Activated T-cell treated with anti-CD3 and anti-CD28 coated beads, Interleukin-2, amount 50 U/mL, for 48 hours (primary cell): ENCODE measurements at places on chromosomes 16 and 17.

DNA sequence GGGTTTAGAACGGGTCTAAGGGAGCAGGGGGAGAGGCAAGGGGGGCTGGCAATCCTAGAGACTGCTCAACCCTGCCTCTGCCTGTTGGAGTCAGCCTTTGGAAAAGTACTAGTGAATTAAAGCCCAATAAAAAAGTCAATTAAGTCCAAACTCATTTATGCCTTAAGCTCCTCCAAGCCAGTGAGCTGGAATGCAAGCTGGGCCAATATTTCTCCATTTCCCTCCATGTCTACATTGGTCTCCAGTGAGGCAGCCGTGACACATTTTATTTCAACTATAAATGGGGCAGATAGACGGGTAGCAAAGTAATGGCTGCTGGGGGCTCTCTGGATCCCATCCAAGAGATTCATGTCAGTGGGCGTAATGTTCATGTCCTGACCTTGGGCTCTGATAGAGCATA lies 144.0 kb downstream of the SPACA3 start:
- DNase-seq, result no peak

DNA sequence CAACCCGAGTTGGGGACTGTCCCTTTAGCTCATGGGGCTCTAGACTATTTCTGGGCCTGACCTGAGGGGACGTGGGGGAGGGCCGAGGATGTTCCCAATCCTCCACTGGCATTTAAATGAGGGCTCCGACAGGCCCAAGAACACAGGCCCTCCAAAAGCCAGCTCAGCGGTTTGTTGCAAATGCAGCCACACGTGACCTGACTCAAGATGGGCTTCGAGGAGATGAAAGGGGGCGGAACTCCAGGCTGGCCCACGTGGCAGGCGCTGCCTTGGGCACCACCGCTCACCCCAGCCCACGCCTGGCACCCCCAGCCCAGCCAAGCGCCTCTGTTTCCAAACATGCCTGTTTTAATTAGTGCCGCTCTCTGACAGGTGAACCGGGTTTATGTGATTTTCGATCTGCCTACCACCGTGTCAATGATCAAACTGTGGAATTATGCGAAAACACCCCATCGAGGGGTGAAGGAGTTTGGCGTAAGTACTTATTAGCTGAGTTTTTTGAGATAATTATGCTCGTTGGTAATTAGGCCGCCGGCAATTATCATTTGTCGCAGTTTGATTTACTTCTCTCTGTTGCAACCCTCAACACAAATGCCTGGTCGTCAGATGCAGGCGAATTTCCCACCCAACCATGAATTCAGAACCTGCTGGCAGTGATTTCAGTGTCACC lies 226.7 kb downstream of the KATNIP start:
- DNase-seq, result no peak

DNA sequence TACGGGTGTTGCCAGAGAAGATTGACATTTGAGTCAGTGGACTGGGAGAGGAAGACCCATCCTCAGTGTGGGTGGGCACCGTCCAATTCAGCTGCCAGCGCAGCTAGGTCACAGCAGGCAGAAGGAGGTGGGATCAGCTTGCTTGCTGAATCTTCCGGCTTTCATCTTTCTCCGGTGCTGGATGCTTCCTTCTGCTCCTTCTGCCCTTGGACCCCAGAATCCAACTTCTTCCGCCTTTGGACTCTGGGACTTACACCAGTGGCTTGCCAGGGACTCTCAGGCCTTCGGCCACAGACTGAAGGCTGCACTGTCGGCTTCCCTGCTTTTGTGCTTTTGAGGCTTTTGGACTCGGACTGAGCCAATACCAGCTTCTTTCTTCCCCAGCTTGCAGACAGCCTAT lies 46.1 kb upstream of the RPL38 start:
- no peak for DNase-seq

DNA sequence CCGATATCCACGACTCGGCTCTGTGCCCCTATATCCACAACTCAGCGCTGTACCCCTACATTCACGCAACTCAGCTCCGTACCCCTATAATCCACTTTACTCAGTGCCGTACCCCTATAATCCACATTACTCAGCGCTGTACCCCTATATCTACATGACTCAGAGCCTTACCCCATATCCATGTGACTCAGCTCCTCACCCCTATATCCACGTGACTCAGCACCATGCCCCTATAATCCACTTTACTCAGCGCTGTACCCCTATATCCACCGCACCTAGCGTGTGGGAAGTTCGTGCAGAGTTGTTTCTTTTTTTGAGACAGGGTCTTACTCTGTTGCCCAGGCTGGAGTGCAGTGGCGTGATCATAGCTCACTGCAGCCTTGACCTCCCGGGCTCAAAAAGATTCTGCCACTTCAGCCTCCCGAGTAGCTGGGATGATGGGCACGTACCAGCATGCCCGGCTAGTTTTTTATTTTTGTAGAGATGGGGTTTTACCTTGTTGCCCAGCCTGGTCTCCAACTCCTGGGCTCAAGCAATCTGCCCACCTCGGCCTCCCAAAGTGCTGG lies 17.4 kb downstream of the CYB5D2 start:
- DNase-seq, result no peak

- DNase-seq, result no peak
These were observed 388.4 kb upstream of the CDH11 start for GRCh38 chr16:65510241-65510640.

- no peak for DNase-seq
These were observed 10.6 kb upstream of the RHBDF2 start for GRCh38 chr17:76511668-76512365.

- DNase-seq, result no peak
These were observed 17.4 kb downstream of the GLIS2 start for GRCh38 chr16:4333308-4333638.

GRCh38 chr16:68434624-68435210 lies 13.6 kb downstream of the SMPD3 start:
- DNase-seq, result no peak

DNA sequence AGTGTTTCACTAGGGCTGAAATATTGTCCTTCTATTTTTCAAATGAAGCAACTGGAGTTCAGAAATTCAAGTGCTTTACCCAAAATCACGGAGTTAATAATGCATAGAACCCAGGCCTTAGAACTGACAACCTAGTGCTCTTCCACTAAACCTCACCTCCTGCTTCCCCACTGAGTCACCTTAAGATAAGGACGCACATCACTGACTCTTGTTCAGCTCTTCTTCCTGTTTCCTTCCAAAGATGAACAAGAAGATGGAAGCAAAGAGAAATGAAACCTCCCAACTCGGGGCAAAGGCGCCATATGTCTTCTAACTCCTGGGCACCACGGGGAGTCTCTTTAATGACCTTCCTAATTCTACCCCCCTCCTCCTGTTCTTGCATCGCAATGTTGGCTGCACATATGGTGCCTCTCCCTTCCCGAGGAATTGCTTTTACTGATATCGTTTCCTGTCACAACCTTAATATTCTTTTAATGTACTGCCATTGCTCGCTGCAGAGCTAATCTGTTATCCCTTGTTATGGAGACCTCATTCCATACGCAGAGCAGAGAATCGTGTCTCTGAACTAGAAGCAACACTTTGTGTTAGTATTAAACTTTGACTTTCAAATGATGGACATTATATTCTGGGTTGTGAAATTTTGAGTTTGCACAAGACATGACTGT lies 591.4 kb downstream of the TMEM114 start:
- DNase-seq, result no peak

- no peak for DNase-seq
These were observed 314.4 kb downstream of the PMP22 start for GRCh38 chr17:14950686-14951085.

DNA sequence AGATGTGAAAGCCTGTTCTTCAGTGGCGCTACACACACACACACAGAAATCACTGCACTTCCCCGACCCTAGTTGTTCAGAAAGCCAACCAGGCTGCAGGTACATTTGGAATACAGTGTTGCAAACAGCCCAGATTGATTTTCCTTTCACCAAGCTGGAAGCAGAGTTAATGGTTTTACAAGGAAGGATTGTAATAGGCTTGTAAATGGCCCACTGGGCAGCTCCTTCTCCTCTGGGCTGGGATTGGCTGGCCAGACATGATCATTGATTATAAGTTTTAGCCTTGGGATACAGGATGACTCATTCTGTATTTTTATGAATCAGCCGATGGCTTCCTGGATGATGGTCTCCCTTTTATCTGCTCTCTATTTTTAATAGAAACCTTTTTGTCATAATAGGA lies 2.5 kb downstream of the VAT1L start:
- DNase-seq, result no peak
